ENCODE measurements at places on chromosomes 2 and 18.

GRCh38 chr18:43800584-43800983 lies 523.3 kb upstream of the SYT4 start:
- no peak for DNase-seq

GRCh38 chr18:24546307-24546706 lies 85.9 kb downstream of the HRH4 start:
- no peak for DNase-seq

- no peak for DNase-seq
Observed at GRCh38 chr2:54240515-54241469, 15.2 kb downstream of the TSPYL6 start.

DNA sequence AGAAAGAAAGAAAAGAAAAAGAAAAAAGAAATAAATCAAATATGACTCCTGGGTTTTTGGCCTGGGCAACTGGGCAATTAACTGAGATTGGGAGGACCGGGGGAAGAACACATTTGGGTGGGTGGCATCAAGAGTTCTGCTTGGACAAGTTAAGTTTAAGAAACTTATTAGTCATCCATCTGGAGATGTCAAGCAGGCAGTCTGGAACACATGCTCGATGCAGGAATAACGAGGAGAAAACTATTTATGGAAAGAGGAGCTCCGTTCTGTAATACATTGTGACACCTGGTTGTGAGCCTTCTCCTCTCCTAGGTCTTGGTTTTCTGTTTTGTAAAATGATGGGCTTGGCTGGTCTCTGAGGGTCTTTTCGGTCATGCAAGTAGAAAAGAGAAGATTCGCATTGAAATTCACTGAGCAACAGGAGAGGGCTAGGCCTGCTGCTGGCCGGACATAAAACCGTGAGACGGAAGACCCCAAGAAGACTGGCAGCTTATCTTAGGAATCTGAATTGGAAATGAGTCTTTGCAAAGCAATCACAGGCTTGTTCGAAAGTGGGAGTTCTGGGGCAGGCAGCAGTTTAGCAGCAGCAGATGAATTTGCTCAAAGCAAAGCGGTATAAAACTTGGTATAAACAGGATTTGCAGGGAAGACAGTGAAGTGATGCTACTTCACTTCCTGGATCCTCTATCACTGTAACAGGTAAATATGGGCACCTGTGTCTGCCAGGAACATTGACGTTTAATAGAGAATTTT lies 51.4 kb downstream of the E2F6 start:
- DNase-seq = no peak

- no peak for DNase-seq
Observed at GRCh38 chr2:232883116-232883721, 13.2 kb downstream of the SNORC start.

DNA sequence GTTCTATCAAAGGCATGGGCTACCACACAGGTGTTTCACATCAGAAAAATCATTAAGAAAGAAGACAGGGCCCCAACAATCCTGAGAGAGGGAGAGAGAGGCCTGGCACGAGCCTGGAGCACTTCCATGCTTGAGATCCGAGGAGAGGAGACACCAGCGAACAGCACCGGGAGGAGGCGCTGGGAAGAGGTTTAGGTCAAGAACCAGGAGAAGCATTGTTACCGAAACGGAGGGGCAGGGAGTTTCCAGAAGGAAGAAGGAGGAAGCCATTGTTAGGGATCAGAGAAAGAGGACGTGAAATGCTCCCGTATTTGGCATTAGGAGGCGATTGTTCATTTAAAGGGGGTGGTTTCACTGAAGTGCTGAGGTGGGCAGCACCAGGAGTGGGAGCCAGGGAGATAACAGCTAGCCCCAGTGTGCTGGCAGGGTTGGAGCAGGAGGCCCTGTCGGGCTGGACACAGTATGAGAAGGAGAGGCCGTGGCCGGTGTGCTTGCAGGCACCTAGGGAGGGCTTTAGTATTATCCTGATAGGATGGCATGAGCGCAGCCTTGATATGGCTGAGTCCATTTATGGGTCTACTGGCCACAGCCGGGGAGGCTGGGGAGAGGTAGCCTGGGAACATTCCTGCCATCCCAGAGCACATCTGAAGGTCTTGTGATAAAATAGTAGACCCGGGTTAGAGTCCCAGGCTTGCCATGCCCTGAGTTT lies 244.9 kb downstream of the KLHL29 start:
- no peak for DNase-seq

DNA sequence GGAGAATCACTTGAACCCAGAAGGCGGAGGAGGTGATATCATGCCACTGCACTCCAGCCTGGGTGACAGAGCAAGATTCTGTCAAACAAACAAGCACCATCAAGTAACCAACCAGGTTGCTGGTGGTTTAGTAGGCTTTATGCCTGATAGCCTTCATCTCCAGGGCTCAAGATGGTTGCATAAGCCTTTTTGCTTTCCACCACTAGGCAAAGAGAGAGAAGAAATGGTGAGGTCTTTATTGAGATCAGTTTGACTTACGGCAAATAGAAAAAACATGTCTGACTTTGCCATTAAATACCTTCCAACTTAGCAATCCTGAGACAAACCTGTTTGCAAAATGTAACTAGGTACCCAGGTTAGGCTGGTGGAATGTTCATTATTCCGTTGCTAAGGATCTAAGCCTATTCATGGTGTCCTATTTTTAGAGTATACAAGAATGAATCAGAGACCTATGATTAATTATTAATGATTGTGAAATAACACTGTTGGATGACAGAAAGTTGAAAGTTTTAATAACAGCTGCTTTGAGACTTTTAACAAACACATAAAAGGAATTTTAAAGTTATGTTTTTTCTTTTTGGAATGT lies 53.5 kb upstream of the SLC38A11 start:
- DNase-seq = no peak

All from activated CD8-positive, alpha-beta memory T cell treated with anti-CD3 and anti-CD28 coated beads for 4 hours (primary cell).